Activated naive CD4-positive, alpha-beta T cell treated with anti-CD3 and anti-CD28 coated beads, Interleukin-2, amount 50 U/mL, for 16 hours (primary cell): ENCODE measurements at places on chromosomes 3 and 15.

- no peak for DNase-seq
These were observed 69.1 kb downstream of the DCLK3 start for GRCh38 chr3:36695113-36695768.

DNA sequence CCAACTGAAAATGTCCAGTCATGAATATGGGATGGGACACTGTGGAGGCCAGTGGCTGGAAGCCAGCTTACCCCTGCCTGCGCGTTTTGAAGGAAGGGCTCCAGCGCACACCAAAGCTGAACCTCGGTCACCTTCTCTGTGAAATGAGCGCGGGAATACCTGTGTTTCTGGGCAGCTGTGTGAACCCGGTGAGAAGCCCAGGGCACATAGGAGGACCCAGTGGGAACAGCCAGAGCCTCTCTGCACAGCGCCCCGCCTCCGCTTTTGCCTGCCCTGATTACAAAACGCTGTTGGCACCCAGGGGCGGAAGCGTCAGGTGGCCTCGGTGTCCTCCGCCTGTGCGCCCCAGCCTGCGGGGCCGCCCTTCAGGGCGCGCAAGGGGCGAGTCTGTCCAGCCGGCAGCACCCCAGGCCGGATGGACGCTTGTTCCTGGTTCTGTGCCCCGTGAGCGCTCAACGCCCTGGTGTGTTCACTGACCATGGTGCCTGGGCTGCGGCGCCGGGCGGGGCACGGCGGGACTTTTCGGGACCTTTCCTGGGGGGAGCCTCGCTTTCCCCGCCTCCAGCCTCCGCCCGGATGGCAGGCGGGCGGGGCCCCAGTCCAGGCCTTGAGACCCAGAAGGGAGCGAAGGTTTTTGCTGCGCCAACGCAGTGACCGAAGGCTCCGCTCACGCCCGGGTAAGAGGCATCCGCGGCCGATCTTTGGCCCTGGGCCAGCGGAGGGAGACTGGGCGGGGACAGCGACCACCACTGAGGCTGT lies at the start of gene SQOR:
Gene SQOR (plus strand): TSS at position 598 of the 759 bp plus-strand sequence. CDS start 23,895 bp downstream, outside the sequence.
- peak; percentile 63 for DNase-seq

DNA sequence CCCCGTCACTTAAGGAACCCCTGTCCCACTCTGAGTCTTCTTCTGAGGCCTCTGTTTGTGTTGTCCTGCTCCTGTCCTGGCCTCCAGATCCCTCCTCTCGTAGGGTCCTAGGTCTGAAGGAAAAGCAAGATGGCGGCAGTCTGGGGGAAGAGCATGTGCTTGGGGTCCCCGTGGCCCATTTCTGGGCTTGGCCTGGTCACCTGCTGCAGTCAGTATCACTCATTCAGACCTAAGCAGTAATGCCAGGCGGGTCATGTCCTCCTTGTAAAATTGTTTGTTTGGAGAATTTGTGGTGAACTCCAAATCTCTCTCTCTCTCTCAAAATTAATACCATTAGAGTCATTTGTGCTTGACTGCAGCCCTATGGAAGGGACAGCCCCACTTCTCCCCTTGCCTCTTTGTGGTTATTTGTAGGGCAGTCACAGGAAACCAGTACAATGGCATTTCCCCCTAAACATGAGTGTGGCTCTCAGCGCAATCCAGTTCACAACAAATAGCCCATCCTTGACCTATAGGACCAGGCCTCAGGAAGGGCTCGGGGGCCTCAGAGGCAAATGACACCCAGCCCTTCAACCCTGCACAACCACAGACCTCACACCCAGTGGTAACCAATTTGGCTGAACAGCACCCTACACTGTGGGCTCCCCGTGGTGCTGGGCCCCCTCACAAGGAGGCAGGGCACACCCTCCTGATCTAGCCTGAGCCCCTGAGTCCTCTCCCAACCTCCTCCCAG lies 173.5 kb downstream of the OR4M2 start:
- no peak for DNase-seq

- DNase-seq, result no peak
These were observed 18.9 kb downstream of the XIRP1 start for GRCh38 chr3:39173318-39174125.

DNA sequence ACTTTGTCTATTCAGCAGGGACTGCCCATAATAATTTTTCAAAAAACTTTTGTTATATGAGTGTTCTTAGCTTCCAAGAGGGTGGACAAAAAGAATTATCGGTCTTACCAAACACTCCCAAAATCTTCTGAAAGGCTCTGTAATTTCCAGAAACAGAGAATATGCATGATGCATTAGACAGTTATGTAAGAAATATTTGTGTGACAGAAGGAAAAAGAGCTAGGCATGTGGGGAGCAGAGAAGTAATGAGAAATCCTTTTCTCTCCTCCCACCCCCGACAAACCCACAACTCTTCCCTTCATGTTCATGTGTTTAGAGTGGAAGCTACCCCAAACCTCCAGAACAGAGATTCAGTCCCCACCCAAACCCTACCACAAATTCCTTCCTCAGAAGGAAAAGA lies 86.8 kb downstream of the MYO5A start:
- no peak for DNase-seq

- DNase-seq, result no peak
These were observed 18.7 kb downstream of the KLHL18 start for GRCh38 chr3:47301456-47301855.

DNA sequence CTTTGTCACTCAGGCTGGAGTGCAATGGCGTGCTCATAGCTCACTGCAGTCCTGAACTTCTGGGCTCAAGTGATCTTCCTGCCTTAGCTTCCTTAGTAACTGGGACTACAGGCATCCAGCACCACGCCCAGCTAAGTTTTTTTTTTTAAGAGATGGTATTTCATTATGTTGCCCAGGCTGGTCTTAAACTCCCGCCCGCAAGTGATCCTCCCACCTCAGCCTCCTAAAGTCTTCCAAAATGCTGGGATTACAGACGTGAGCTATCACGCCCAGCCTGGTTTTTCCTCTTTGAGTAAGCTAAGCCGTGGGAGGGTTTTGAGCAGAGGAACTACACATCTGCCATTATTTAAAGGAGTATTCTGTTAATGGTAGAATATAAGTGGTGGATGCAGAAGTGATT lies 7.4 kb upstream of the LRRFIP2 start:
- no peak for DNase-seq

- DNase-seq, result no peak
These were observed 231.6 kb downstream of the SOX2 start for GRCh38 chr3:181943285-181943684.

- DNase-seq, result no peak
These were observed 707.3 kb upstream of the UBE2E2 start for GRCh38 chr3:22495791-22496190.

- DNase-seq, result no peak
These were observed 36.9 kb upstream of the FRMD4B start for GRCh38 chr3:69422751-69423150.

GRCh38 chr3:128471110-128471509 lies 4.4 kb upstream of the DNAJB8 start:
- no peak for DNase-seq

DNA sequence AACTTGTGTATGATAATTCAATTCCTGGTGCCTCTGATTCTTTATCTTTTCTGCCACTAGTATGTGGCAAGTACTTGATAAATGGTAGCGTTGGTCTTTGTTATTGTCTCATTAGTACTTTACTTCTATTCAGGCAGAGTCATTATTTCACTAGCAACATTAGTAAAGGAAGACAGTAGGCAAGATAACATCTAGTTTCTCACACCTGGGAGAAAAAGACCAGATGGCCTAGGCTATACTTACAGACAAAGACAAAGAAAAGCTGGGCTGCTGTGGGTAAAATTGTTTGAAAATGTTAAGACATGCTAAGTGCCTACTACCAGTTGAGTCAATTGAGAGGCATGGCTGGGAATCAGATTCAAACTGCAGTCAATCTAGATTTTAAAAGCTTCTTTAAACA lies 198.7 kb upstream of the CMC1 start:
- no peak for DNase-seq
